ENCODE measurements at places on chromosomes 3 and 15.
A peak's percentile ranks its signal among the peaks of the same experiment; 100 is the strongest.

- DNase-seq, result no peak
Measured at GRCh38 chr3:10835406-10835805, 19.4 kb downstream of the SLC6A11 start.

DNA sequence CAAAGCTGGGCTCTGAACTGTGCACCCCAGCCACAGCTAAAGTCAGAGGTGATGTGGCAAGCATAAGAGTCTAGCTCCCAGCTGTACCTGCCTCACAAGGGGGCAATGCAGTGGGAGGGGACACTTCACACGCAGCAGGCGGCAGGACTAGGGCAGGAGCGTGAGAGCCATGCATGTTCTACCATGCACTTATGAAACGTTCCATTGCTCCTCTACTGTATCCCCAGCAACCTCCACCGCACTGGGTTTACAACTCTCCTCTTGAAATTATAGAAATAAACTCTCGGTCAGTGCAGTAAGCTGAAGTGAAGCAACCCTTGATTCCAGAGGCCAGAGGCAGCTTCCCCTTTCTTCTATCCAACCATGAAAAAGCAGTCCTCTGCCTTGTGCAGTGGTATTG, 298.6 kb upstream of the STT3B start:
- no peak for DNase-seq

DNA sequence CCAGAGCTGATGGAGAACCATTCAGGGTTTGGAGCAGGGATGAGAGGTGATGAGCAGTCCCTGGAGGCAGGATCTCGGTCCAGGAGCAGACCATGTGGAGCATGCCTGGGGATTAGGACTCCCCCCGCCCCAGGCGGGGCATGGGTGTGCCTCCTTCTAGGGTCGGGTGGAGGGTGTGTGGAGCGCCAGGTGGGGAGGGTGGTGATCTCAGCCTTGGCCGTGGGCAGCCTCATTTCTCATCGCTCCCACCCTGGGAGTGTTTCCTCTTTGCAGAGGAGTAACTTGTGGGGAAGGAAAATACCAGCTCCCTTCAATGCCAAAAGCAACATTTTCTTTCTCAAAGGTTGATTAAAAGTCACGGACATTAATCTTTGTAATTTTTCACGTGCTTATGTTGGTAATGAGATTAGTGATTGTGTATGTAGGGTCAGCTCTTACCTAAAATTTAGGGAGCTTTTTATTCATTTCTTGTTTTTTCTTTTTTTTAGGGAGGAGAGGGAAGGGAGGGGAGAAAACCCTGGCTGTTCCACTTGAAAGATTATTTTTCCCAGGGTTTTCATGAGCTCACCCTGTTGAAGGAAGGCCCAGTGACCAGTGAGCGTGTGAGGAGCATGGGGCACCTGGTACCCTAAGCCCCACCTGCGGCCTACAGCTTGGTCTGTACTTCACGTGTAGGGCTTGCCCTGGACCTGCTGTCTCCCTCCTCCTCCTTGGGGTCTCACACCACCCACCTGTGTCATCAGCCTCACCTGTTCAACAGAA, 11.0 kb downstream of the FBLN2 start:
- no peak for DNase-seq

DNA sequence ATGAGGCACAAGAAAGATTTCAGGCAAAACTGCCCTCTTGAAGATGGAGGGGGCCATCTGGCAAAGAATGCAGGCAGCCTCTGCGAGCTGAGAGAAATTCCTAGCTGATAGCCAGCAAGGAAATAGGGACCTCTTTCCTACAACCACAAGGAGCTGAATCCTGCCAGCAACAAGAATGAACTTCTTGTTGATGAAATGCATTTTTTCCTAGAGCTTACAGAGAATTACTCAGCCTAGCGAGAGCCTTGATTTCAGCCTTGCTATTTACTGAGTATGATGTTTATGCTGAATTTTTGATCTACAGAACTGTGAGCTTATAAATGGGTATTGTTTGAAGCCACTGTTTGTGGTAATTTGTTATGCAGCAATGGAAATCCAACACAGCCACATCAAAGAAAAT, 148.5 kb upstream of the NAALADL2 start:
- peak; percentile 23 for DNase-seq

DNA sequence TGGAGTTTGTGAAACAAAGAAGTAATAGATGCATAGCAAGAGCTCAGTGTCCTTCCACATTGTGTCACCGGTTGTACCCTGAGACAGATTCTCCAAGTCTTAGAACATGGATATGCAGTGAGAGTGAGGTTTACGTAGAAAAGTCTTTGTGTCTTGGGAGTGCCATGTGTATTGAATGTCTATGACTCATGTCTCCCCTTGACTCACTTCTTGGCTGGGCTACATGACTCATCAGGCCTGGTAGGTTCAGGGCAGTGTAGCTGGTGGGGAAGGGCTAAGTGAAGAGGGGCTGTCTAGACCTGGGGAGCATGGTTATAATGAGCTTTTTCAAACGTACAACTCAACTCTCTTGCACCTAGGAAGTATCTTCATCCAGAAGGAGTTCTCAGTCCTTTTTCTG, 167.4 kb downstream of the GAP43 start:
- DNase-seq, result peak; percentile 92

DNA sequence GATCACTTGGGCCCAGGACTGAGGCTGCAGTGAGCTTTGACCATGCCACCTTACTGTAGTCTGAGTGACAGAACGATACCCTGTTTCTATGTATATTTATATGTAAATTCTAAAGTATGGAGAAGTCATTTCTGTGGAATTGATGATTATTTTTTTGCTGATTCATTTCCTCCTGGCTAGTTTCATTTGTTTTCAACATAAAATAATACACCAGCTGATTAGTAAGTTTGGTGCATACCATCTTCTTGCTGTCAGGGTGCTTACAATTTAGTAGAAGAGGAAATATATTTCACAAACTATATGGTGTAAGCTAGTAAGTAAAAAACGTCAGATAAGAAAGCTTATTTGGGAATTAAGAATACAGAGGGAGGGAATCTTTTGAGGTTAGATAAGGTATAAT, 36.0 kb downstream of the SLC25A26 start:
- DNase-seq, result no peak

GRCh38 chr15:62462721-62463120, 297.6 kb upstream of the C2CD4B start:
- DNase-seq, result no peak

DNA sequence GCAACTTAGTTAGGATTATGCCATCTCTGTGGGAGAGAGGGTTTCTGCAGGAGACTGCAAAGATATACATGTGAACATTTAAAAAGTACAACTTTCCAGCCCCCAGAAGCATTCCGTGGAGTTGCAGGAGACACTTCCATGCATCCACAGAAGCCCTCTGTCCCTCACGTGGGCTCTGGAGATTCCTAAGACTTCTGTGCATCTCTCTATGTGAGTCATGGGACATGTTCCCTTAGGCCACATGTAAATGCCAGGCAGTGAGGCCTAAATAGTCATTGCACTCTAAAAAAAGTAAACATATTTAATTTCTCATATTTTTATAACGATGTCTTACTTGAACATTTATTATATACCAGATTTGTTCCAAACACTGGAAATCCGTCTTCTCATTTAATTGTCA, 126.5 kb upstream of the ROPN1 start:
- DNase-seq, result no peak

- no peak for DNase-seq
Measured at GRCh38 chr3:23276913-23277658, 74.0 kb downstream of the UBE2E2 start.

GRCh38 chr3:44301746-44302145, 36.8 kb upstream of the TCAIM start:
- DNase-seq, result no peak

DNA sequence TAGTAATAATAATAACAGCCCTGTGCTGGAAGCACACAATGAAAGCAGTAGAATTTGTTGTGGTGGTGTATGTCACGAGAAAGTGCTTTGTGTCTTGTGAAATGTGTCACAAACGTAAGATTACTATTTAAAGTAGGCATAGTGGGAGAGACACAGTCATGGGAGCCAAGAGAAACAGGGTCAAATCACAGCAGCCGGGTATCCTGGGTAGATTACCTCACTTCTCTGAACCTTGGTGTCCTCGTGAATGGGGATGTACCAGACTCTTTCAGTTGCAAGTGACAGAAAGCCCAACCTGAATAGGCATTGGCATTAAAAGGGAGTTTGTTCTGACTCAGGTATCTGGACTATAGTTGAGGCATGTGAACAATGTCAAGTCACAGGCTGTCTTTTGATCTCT, 29.1 kb upstream of the SRGAP3 start:
- no peak for DNase-seq

- DNase-seq, result no peak
Measured at GRCh38 chr15:74268020-74268419, 31.9 kb downstream of the CCDC33 start.

GRCh38 chr15:76467136-76467535, 130.6 kb downstream of the ISL2 start:
- DNase-seq, result no peak

DNA sequence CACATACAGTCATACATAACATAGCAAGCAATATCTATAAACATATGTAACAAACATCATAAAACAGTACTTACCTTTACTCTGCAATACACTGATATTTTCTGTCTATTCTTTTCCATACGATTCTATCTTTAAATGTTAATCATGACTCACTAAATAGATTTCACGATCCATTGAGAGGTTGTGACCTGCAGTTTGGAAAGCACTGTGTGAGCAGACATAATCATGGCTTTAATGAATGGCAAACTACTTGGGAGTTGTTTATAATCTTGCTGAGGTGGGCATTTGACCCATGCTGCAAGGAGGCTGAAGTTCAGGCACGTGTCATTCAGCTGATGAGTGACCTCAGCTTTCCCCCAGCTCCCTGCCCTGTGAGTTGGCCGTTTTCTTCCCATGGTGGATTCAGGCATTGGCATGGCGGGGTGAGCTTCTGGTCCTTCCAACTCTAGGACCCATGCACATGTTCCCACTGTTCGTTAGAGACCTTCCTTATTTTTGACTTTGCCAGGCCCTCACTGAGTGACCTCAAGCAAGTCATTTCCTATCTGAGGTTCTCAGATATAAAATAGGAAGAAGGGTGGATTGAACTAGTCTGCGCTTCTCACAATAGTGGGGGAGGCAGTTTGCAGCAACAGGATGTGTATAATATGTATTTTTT, 41.7 kb downstream of the PAQR5 start:
- DNase-seq, result no peak

GRCh38 chr3:42164656-42165055, 73.5 kb downstream of the TRAK1 start:
- DNase-seq, result no peak

- DNase-seq, result no peak
Measured at GRCh38 chr15:64813075-64813474, 12.4 kb downstream of the PIF1 start.

DNA sequence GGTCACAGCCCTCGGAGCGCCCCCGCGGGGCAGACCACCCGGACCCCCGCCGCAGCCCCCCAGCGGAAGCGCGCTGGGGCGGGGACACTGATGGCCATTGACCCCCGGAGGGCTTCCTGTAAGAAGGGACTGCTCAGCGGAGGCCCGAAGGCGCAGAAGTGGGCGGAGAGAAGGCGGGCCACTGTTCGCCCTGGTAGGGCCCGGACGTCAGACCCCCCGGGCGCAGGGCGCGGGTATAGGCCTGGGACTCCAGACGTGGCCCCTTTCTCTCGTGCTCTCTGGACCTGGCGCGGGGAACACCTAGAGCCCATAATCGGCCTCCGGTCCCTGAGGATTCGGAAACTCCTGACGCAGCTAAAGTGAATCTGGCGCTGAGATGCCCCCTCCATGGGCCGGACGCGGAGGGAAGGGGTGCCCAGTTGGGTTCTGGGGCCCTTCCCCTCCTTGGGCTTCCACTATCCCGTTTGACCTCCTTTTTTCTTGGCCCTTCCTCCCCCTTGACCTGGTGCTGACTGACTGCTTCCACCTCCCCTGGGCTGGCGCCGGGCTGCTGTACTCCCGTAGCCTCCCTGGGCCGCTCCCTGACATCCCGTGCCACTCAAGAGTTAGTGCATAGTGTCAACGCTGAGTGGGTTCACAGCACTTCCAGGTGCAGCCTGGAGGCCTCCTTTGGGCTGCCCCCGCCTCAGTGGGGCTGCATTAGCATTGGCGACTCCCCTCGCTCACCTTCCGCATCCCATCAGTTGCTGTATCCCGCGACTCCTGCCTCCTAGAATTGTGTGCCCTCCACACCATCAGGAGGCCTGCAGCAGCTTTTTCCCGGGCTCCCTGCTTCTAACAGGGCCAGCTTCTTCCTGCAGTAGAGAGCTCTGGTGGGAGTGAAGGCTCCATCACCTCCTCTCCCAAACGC, 694 bp downstream of the ABTB1 start:
- DNase-seq, result no peak

GRCh38 chr3:31065765-31066164, 171.3 kb upstream of the GADL1 start:
- DNase-seq, result no peak

DNA sequence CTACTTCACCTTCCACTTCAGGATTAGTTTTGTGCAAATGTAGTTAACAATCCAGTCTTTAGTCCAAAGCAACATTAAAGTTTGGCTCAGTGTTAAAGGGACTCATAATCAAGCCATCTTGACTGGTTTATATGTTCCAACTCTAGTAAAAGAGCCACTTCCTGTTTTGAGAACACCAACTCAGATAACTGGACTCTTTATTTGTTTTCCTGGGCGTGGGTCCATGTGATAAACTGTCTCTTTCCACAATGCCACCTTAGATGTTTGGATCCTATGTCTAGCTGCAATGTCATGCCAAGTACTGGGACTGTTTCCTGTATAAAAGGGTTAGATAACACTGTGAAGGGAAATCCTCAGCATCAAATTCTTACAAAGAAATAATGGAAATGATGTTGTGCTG, 545.0 kb downstream of the PYDC2 start:
- DNase-seq, result no peak

- no peak for DNase-seq
Measured at GRCh38 chr3:132606085-132606484, 9.0 kb downstream of the ACKR4 start.

- no peak for DNase-seq
Measured at GRCh38 chr3:140995881-140996280, 54.2 kb downstream of the SLC25A36 start.

- DNase-seq, result no peak
Measured at GRCh38 chr15:67358391-67358790, 103.8 kb downstream of the IQCH start.

DNA sequence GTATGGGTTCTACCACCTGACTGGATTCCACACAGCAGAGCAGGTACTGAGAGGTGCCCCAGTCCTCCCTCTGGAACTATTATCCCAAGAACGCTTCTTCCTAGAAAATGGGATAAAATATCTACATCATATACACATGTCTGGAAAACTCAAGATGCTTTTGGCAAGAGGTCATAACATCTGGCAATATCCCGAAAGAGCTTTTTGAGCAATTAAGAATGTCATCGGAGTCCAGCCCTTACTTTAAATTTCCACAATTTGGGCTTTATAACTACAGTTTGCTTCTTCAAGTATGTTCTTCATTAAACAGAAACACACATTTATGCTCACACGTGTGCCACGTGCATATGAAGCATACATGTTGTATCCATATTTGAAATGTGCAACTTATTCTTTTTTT, 365.9 kb upstream of the THBS1 start:
- no peak for DNase-seq

Measured in astrocyte of the cerebellum (primary cell).